ENCODE measurements at places on chromosomes 11 and 22.

GRCh38 chr11:126702165-126702720 lies 298.3 kb downstream of the KIRREL3 start:
- no peak for DNase-seq

DNA sequence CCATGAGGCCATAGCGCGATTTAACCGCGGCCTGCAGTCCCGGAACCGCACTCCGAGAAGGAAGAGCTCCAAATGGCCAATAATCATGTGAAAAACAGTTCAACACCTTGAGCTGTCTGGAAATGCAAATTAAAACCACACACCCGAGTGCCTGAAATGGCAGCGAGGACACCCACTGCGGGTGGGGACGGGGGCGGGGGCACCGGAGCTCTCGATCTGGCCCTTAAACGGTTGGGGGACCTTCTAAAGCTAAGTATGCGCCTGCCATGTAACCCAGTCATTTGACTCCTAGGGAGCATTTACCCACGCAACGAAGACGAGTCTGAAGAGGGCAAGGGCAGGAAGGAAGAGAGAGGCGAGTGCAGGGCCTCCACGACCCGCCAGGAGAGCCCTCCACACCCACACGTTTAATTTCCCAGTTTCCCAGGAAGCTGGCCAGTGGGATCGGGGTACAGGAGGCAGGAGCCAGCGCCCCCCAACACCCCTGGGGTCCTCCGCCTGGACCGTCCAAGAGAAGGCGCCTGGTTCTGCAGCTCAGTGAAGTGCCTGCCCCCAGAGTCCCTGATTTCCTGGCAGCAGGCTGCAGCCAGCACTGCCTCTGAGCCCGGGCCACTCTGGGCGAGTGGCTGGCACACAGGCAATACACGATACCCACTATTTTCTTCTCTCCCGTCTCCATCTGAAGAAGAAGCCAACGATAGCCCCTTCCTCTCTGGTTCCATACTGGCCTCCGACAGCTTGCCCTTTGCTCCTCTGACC lies 1.7 kb downstream of the TTLL8 start:
- no peak for DNase-seq

DNA sequence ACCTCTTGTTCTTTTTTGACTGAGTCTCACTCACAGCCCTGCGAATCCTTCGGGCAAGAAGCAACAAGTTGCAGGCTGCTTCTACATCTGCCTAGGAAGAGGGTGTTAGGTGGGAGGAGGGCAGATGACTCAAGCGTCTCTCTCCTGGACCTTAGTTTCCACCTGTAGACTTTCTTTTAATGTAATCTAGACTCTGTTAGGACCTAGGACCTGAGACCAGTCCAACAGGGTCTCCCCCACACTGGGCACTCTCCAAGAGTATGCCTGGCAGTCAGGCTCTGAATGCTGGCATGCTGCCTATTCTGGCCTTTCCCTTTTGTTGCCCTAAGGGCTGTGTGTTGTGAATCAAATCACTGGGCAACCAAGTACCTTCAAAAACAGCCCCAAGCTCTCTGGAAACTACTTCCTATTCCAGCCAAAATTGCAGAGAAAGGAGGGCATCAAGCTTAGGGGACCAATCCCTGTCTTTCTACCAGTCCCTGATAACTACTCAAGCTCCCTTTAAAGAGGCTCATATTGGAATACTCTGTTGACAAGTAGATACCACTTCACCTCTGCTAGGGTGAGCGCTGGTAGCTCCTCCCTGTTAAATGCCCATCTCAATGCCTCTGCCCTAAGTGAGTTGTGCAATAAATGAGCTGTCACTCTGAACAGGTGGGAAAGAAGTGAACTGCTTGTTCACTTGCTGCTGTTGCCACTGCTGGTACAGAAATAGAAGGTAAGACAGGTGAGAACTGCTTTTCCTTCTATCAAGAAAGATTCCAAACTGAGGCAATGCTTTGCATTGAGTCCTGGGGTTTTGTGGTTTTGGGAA lies at the start of gene BBOX1:
Gene BBOX1, plus strand, starts transcription at position 514 of the 814 bp plus-strand sequence. CDS start 14,616 bp downstream, outside the sequence.
- no peak for DNase-seq

DNA sequence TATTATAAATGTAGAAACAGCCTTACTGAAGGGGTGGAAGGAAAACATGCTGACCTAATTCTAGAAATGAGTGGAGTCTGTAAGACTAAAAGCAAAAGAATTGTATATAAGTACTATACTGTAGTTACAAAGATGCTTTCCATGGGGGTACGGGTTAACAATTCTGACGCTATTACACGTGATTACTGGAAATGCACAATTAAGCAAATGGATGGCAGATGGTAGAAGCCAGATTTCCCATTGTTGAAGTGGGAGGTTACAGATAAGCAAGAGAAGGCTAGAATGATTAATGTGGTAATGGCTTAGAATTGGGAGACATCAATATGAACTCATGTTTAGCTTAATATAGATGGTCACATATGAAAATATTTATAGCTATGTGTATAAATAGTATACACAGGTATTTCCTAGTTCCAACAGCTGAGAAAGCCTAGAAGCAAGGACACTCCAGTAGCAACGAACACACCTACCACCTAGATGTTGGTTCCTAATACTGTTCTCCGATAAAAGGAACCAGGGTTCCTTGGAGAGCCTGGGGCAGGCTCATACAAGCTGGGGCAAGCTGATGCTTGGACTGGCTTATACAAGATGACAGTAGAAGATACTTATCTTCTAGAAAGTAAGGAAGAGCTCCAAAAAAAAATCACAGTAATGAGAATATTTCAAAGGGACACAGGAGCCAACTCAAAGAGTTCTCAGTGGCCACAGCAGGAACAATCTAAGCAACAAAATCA lies 13.5 kb downstream of the SMC1B start:
- no peak for DNase-seq

GRCh38 chr11:442611-443081 lies 835 bp upstream of the ANO9 start:
- no peak for DNase-seq

DNA sequence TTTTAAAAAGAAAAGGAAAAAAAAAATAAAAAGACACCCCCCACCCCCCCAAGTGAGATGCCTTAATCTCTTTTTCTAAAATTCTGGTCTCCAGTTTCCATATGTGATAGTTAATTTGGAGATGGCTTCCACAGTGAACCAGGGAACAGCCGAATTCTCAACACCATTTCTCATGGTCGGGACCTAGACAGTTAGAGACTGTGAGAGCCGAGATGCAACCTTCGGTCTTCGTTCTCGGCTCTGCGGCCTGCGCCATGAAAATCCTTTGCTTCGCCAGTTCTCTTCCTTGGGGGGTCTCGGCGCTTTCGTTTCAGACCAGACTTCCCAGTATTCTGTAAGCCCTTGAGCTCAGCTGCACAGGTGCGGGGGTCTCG lies 723 bp downstream of the CACNG2 start:
- DNase-seq, result no peak

DNA sequence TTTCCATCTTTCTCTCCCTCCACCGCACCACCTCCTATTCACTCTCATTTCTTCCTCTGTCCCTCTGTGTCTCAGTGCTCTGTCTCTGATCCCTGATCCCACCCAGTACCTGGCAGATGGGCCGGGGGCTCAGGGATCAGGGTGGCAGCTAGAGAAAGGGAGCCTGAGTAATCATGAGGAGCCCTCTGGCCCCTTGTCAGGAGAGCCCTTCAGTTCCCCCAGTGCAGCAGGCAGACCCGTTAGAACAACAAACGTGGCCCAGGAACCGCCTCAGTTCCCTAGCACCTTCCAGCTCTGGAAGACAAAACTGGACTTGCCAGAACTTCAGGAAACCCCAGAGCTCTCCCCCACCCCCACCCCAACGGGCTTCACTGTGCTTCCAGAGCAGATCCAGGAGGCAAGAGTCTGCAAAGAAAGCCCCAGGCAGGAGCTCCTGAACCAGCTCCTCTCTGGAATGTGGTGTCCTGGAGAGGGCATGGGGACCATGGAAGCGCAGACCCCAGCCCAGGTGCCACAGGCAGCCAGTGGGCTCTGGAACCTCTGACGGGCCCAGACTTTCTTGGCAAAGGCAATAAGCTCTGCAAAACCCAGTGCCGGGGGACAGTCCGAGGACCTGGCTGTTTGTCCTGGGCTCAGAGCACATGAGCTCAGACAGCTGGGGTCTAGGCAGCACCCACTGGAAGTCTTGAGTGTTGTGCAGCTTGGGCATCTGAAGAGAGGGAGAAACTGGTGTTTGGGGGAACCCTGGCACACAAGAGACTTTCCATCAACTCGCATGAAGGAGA lies 43.2 kb downstream of the LMO1 start:
- DNase-seq, result no peak

DNA sequence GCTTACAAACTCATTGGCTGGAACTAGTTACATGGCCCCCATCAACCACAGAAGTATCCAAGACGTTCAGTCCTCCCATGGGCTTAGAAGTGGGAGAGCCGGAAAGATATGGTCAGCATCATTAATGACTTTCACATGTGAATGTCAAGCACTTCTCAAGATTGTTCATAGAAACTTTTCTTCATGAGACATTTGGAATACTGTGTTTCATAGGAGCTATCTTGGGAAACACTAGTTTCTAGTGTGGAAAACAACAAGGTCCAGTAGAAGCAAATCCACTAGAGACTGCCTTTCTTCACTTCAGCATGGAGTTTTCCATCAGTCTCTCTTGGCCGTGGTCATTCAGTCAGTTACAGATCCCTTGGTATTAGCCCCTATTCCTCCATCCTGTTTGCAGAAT lies 160.9 kb downstream of the C11orf91 start:
- DNase-seq, result no peak

DNA sequence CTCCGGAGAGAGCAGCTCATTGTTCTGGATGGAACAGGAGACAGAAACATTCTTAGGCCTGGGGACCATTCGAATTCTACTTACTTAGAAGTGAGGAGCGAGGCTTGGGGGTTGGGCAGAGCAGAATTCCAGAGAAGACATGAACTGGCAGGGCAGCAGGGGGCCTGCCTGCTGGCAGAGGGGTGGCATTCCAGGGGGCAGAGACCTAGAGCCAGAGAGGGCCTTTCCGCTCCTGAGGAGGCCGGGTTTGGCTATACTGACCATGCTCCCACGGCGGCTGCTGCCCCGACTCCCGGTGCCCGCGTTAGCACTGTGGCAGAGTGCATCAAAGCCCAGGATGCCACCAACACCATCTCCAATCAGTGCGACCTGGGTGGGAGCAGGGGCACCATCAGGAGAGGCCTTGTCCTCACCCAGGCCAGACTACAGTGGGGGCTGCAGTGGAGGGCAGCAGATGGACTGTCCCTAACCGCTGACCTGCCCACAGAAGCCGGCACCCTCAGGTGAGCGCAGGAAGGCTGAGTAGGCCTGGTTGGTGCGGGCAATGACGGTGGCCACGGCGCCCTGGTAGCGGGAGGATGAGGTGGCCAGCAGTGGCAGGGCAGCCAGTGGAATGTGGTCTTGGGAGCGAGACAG lies 7.4 kb downstream of the PITPNM1 start:
- no peak for DNase-seq

DNA sequence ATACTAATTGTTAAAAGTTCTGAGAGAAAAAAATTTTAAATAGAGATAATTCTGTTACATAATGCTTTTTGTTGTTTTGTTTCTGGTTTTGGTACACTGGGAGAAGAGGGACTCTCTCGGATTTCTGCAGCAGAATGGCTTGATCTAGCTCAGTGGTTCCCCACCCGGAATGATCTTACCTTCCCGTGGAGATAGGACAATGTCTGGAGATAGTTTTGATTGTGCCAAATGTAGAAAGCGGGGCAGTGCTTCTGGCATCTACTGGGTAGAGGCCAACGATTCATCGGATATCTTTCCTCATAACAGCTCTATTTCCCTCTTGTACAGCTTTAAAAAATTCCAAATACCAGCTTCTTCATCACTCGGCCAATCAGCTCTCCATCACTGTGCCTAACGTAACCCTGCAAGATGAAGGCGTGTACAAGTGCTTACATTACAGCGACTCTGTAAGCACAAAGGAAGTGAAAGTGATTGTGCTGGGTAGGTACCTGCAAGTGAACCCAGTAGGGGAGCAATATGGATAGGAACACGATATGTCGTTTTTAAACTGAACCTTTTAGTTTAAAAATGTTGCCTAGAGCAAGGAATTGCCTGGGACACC lies 13.2 kb downstream of the CRTAM start:
- no peak for DNase-seq

- no peak for DNase-seq
Observed at GRCh38 chr11:77409046-77409445, 64.8 kb downstream of the PAK1 start.

- DNase-seq, result no peak
Observed at GRCh38 chr11:59025097-59025496, 61.0 kb upstream of the GLYATL1B start.

GRCh38 chr22:48359613-48359965 lies 1468.1 kb downstream of the BRD1 start:
- DNase-seq, result no peak

DNA sequence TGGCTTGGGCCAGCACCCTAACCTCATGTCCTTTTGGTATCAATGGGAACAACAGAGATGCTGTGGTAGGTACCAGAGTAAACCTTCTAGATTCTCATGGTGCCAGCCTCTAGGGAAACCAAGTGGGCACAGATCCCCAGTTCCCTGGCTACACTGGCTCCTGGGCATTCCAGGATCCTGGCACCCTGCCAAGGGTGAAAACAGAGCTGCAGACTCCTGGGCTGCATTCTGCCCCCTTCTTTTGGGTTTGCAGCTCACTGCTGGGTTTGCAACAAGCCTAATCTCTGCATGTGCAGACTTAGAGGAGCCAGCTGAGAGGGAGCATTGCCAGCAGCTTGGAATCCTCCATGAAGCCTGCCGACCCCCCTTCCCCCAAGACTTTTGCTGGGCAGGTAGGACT lies 30.6 kb downstream of the PRDM11 start:
- DNase-seq, result no peak

DNA sequence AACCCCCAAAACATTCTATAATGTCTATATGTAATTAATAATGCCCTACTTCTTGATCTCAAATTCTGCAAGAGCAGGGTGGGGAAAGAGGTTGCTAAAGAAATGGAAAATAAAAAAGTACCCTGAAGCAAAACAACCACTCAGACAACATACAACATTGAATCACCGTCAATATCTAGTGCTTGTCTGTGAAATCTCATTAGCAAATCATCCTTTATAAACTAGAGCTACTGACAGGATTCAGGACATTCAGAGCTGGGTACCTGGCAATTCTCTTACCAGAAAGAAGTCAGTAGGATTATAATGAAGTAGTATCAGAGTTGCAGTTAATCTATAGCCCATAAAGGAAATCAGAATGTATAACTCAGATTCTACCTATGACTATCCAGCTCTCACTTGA lies 143.2 kb downstream of the CADM1 start:
- DNase-seq, result no peak

GRCh38 chr22:22130953-22131608 lies 113.5 kb upstream of the VPREB1 start:
- DNase-seq, result no peak

- no peak for DNase-seq
Observed at GRCh38 chr11:123158033-123159003, 36.7 kb downstream of the CLMP start.

- DNase-seq, result no peak
Observed at GRCh38 chr11:47443028-47443700, 5.8 kb downstream of the RAPSN start.

- no peak for DNase-seq
Observed at GRCh38 chr22:47012589-47013370, 250.3 kb downstream of the TBC1D22A start.

- no peak for DNase-seq
Observed at GRCh38 chr22:25025491-25026400, 73.2 kb downstream of the KIAA1671 start.

All from activated gamma-delta T cell treated with anti-CD3 and anti-CD28 coated beads, Interleukin-2, amount 50 U/mL, for 16 hours (primary cell).